ENCODE measurements at places on chromosomes 2 and 18. TPM values are rescaled to one million over a fixed set of nuclear protein-coding genes. Genes with fewer than 3 reads are reported as not detected.

Gene NEMP2
- total RNA-seq, result 3.9 TPM

Gene MC2R
- total RNA-seq, result not detected

Gene NETO1
- not detected for total RNA-seq

Gene ILKAP
- 21.0 TPM for total RNA-seq

Gene MAP3K19
- total RNA-seq, result not detected

Gene CFC1
- not detected for total RNA-seq

Gene FSHR
- not detected for total RNA-seq

Gene DSG3
- total RNA-seq, result 215 TPM

Gene AMER3
- total RNA-seq, result not detected

Data from tracheal epithelial cell (primary cell).